ENCODE measurements at places on chromosomes 1 and 21.

DNA sequence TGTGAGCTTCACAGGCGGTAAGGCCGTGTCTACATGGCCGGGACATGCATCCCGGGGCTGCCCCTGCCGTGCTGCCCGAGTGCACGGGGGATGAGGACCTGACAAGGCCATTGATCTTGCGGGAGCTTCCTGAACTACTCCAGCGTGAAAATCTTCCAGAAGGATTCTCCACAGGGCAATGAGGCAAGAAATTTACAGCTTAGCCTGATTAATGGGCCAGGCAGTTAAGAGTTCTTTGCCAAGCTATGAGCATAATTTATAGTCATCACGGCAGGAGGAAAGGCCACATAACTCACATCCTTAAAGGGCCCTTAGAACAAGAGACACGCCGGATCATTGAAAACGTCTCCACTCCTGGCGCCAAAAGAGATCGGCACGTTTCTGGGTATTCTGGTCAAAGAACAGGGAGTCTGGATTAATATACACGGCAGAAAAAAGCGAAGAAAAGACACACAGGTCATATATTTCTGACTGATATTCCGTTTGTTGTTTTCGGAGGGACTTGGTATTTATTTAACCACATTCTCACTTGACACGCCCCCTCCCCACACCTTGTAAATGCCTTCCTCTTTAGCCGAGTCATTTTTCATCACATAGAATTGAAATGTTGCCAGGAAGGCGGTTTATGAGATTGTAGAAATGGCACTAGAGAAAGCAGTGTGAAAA is 180.5 kb downstream of the DYRK1A start:
- no peak overlapping the region for H3K27ac ChIP-seq
- DNase-seq = no peak
- H3K4me1 ChIP-seq = peaks cover 8% of the 10 kb centered on the region
- no peaks in the 10 kb centered on the region for H3K27me3 ChIP-seq
- H3K4me3 ChIP-seq = no peak overlapping the region
- H3K36me3 ChIP-seq = no peaks in the 10 kb centered on the region

DNA sequence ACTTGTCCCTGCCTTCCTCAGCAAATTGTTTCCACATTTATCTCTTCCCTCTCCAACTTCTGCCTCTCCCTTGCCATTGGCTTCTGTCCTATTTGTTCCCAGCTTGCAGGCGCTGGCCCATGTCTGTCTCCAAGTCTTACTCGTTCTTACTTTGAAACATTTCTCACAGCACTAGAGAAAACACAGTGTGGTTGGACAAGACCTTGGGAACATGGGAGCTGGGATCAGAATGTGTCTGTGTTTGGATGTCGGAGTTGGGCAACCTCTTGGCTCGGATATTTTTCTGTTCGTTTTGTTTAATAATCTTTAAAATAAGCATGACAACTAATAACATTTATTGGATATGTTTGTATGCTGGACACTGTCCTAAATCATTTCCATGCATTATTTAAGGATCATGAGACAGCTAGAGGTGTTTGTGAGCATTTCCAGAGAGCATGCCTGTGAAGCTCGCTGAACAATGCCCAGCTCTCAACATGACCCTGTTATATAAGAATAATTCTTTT is 5.9 kb upstream of the BRWD1 start:
- H3K36me3 ChIP-seq = no peaks in the 10 kb centered on the region
- H3K4me3 ChIP-seq = no peak overlapping the region
- H3K27me3 ChIP-seq = no peaks in the 10 kb centered on the region
- DNase-seq = no peak

- DNase-seq = no peak
- H3K27me3 ChIP-seq = no peaks in the 10 kb centered on the region
- no peaks in the 10 kb centered on the region for H3K36me3 ChIP-seq
- no peaks in the 10 kb centered on the region for H3K4me1 ChIP-seq
- no peak overlapping the region for H3K27ac ChIP-seq
Observed at GRCh38 chr1:6753320-6754140, 31.7 kb upstream of the CAMTA1 start.

DNA sequence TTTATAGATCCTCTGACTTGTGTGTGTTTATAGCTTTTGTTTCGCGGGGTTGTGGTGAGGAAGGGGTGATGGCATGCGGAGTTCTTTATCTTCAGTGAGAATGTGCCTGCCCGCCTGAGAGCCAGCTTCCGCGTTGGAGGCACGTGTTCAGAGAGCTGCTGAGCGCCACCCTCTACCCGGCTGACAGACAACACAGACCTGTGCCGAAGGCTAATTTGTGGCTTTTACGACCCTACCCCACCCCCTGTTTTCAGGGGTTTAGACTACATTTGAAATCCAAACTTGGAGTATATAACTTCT is 14.4 kb upstream of the CD101 start:
- no peaks in the 10 kb centered on the region for H3K27me3 ChIP-seq
- H3K27ac ChIP-seq = no peak overlapping the region
- peak overlapping the region; percentile 41 for H3K4me3 ChIP-seq
- peaks cover 43% of the 10 kb centered on the region for H3K4me1 ChIP-seq

GRCh38 chr1:39178541-39179431 is 25.7 kb upstream of the MACF1 start:
- H3K27me3 ChIP-seq = no peaks in the 10 kb centered on the region
- no peak for DNase-seq
- peaks cover 6% of the 10 kb centered on the region for H3K4me1 ChIP-seq
- no peak overlapping the region for H3K27ac ChIP-seq
- H3K36me3 ChIP-seq = no peaks in the 10 kb centered on the region
- no peak overlapping the region for H3K4me3 ChIP-seq

DNA sequence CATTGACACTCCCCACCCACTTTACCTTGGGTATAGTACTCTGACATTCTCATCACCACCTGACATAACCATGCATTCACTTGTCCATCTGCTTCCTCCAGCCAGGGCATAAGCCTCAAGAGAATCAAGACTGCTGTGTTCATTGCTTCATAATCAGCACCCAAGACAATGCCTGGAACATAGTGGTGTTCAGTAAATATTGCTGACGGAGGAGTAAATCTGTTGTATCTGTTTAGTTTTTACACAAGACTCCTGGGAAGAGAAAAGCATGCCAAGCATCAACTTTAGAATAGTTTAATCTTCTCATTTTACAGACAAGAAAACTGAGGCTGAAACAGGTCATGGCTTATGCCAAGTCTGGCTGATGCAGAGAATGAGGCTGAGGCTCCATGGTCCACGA is 173.9 kb upstream of the DUSP10 start:
- H3K27me3 ChIP-seq = no peaks in the 10 kb centered on the region
- no peaks in the 10 kb centered on the region for H3K36me3 ChIP-seq
- H3K27ac ChIP-seq = no peak overlapping the region
- no peak for DNase-seq

- H3K27ac ChIP-seq = no peak overlapping the region
- H3K4me1 ChIP-seq = no peaks in the 10 kb centered on the region
- no peak overlapping the region for H3K4me3 ChIP-seq
- no peaks in the 10 kb centered on the region for H3K27me3 ChIP-seq
- DNase-seq = no peak
Observed at GRCh38 chr1:113991467-113991997, 12.3 kb downstream of the OLFML3 start.

DNA sequence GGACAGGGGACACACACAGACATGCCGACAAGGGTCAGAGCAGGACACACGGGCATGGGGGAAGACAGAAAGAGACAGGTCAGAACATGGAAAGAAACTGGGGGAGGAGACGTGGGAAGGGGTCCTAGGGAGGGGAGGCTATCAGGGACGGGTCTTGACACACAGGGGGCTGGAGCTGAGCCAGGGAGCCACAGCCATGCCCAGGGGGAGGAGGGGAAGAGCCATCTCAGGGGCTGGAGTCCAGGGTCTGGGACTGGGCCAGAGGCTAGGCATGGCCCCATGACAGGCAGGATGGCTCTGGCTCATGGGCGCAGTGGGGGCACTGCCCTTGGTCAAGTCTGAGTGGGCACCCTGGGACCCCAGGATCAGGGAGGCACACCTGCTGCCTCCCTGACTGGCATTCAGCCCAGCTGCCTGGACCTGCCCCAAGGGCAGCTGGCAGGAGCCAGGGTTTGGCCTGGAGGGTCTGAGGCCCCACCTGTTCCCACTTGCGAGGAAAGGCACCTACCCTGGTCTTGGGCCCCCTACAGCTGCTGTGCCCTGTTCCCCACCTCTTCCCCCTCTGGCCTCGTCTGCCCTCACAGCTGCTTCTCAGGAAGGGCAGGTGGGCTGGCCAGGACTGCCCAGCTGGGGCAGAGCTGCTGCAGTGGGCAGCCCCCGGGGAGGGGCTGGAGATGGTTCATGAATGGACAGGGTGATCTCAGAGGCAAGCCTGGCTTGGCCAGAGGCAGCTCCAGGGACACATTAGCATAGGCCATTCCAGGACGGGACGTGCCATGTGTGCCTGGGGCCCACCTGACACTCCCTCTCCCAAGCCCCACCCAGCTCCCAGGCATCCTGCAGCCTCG is 42.9 kb downstream of the HSPG2 start:
- H3K27me3 ChIP-seq = no peaks in the 10 kb centered on the region
- no peaks in the 10 kb centered on the region for H3K4me1 ChIP-seq
- no peak overlapping the region for H3K27ac ChIP-seq
- H3K4me3 ChIP-seq = no peak overlapping the region
- no peaks in the 10 kb centered on the region for H3K36me3 ChIP-seq

DNA sequence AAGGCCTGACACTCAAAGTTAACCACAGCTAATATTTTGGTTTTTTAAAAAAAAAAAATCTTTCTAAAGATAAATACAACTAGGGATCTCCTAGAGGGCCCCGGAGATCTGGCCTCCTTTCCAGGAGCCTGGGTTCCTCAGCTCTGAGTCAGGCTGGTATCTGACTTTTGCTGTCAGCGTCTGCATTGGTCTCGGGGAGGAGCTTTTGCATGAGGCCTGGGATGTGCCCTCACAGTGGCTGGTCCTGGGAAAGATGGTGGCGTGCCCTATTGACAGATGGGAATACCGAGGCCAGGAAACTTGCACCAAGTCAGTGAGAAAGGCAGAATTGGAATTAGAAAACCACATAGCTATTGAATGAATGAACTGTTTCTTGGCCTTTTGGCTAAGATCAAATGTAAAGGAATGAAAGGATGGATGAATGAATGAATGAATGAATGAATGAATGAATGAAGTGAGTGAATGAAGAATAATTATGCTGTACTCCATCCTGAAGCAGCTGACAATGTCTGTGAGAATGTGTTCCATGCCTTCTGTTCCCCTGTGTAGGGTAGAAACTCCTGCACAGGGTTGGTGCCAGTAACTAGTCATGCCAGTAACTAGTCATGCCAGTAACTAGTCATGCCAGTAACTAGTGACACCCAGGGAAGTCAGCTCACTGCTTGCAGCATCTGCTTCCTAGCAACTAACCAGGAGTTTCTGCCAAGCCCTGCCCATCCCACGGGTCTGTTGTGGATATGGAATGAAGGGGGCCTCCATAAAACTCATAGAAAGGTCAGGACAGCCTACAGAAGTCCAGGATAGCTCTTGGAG is 242.5 kb upstream of the VAMP3 start:
- no peak overlapping the region for H3K27ac ChIP-seq
- no peak overlapping the region for H3K4me3 ChIP-seq
- H3K4me1 ChIP-seq = no peaks in the 10 kb centered on the region
- no peaks in the 10 kb centered on the region for H3K36me3 ChIP-seq
- H3K27me3 ChIP-seq = no peaks in the 10 kb centered on the region
- no peak for DNase-seq

- no peak for DNase-seq
- no peaks in the 10 kb centered on the region for H3K27me3 ChIP-seq
- H3K4me3 ChIP-seq = no peak overlapping the region
Observed at GRCh38 chr1:225711236-225711937, 58.5 kb upstream of the ENAH start.

DNA sequence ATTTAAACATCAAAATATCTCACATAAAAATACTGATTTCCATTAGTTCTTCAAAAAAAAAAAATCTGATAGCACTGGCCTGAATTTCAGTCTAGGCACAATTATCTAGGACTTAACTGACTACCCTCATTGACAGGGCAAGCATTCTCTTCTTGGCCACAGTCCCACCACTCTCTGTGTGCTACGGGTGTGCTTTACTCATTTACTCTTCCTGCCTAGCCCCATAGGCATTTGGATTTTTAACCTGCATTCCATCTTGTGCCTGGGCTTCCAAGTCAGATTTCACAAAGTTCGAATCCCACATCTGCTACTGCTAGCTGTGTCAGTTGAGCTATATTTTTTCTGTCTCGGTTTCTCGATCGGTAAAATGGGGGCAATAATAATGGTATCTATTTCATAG is 38.0 kb downstream of the PTPN14 start:
- H3K27me3 ChIP-seq = no peaks in the 10 kb centered on the region
- H3K4me3 ChIP-seq = no peak overlapping the region
- H3K27ac ChIP-seq = no peak overlapping the region
- H3K4me1 ChIP-seq = peaks cover 10% of the 10 kb centered on the region

DNA sequence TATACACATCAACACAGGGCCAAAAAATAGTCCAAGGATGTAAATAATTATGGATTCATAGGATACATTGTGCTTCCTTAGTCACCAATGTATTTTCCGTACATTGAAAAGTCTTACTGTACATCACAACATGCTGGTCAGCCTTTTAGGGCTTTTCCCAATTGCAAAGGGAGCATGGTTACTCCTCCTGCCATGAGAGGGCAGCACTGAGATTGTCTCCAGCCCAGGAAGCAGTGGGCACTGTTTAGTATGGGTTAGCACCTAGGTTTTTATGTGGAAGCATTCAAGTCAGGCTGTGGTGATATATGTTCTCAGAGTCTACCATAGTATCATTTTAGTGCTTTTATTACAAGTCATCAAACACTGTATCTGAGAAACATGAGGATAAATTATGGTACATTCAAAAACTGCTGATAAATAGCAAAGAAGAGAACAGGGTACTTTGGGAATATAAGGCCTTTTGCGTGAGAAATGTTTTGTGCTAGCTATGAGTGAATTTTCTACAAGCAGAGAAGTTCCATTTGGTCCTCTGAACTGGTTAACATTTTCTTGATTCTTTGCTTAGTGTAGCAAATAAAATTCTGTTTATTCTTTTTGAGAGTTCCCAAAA is 34.0 kb downstream of the ST6GALNAC5 start:
- no peak overlapping the region for H3K4me3 ChIP-seq
- H3K27ac ChIP-seq = no peak overlapping the region
- DNase-seq = no peak
- no peaks in the 10 kb centered on the region for H3K4me1 ChIP-seq
- no peaks in the 10 kb centered on the region for H3K27me3 ChIP-seq
- H3K36me3 ChIP-seq = no peaks in the 10 kb centered on the region

DNA sequence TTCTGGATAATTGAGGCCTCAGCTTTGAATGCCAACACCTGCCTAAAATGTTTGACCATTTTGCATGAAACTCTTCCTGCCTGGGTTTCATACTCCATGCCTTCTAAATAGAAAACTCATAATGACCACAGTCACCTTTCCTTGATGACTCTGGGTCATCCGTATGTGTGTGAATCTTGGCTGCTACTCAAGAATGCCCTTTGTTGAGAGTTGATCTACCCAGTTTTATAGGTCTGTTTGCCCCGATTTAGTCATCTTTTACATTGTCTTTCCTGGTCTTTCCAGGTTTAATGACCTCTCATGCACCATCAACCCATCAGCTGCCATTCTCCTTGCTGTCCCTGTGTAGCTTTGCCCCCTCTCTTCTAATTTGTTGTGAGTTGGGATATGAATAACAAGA is 2.7 kb upstream of the SLC5A9 start:
- H3K4me1 ChIP-seq = no peaks in the 10 kb centered on the region
- no peak overlapping the region for H3K27ac ChIP-seq
- H3K27me3 ChIP-seq = no peaks in the 10 kb centered on the region
- H3K4me3 ChIP-seq = no peak overlapping the region

GRCh38 chr1:68141071-68142021 is 90.9 kb upstream of the DIRAS3 start:
- no peaks in the 10 kb centered on the region for H3K36me3 ChIP-seq
- H3K27me3 ChIP-seq = no peaks in the 10 kb centered on the region
- no peak for DNase-seq
- H3K4me3 ChIP-seq = no peak overlapping the region
